ENCODE measurements at places on chromosomes 11 and 22.

DNA sequence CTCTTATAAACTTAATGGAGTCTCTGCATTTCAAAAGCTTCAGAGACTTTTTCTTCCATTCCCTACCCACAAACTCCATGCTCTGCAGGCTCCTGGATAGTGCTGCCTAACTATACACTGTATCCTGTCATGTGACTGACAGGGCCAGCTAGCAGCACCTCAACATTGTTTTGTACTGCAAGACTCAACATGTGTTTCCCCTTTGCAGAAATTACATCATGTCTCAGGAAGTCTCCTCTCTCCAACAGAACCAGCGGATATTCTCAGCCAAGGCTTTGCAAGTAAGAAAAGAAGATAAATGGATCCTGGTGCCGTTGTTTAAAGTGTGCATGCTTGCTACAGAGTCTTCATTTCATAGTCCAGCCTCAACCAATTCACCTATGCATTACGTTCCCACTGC is 164.0 kb upstream of the UBASH3B start:
- no peak for DNase-seq
- no peaks in the 10 kb centered on the region for H3K27me3 ChIP-seq
- no peak overlapping the region for H3K27ac ChIP-seq
- no peaks in the 10 kb centered on the region for H3K36me3 ChIP-seq
- H3K4me1 ChIP-seq: peaks cover 6% of the 10 kb centered on the region
- no peak overlapping the region for H3K4me3 ChIP-seq

GRCh38 chr22:36204001-36204631 is 2.5 kb upstream of the APOL4 start:
- H3K4me1 ChIP-seq: no peaks in the 10 kb centered on the region
- no peaks in the 10 kb centered on the region for H3K36me3 ChIP-seq
- H3K27ac ChIP-seq: no peak overlapping the region

- H3K4me3 ChIP-seq: no peak overlapping the region
- no peaks in the 10 kb centered on the region for H3K36me3 ChIP-seq
Observed at GRCh38 chr11:69911310-69912160, 92.3 kb upstream of the FGF3 start.

DNA sequence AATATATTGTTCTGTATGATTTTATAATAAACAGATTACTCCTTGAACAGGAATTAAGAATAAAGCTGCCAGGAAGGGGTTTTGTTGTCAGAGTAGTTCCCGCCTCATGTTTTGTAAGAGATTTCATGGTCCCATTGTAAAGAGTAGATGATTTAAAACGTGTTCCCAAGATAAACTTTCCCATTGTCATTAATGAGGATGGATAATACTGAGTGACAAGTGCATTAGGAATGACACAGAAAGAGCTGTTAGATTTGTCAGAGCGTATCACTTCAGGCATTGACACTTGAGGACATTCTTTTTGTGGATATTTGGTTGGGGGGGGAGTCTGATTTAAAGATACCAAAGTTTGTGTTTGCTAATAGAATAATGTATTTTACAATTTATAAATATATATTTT is 147.0 kb downstream of the PAX6 start:
- no peaks in the 10 kb centered on the region for H3K27me3 ChIP-seq
- H3K36me3 ChIP-seq: no peaks in the 10 kb centered on the region
- no peak overlapping the region for H3K27ac ChIP-seq
- DNase-seq: no peak
- H3K4me1 ChIP-seq: no peaks in the 10 kb centered on the region

DNA sequence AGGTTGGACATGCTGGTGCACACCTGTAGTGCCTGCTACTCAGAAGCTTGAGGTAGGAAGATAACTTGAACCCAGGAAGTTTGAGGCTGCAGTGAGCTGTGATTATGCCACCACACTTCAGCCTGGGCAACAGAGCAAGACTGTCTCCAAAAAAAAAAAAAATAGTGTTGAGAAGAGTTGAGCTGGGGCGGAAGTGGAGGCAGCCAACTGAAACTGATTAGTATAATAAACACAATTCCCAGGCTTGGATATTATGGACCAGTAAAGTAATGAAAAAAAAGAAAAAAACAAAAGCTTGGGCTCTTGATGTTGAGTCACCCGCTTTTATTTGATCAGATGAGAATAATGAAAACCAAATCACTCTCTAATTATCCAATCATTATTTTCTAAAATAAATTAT is 21.0 kb downstream of the LDLRAD3 start:
- H3K4me3 ChIP-seq: no peak overlapping the region
- DNase-seq: no peak

Data from activated T-helper 1 cell treated with anti-CD3 and anti-CD28 coated beads, Interleukin-12 subunit alpha, Interleukin-12 subunit beta, Interleukin-2, Interleukin-4 antibody, amounts not matched to agents 30 ng/mL and 10 ng/mL and 1 ng/mL, durations not matched to agents 14 hours and 24 hours and 36 hours (primary cell).